ENCODE measurements at places on chromosomes 13 and 19. TPM values are rescaled to one million over a fixed set of nuclear protein-coding genes. Genes with fewer than 3 reads are reported as not detected.
A peak's percentile ranks its signal among the peaks of the same experiment; 100 is the strongest.

DNA sequence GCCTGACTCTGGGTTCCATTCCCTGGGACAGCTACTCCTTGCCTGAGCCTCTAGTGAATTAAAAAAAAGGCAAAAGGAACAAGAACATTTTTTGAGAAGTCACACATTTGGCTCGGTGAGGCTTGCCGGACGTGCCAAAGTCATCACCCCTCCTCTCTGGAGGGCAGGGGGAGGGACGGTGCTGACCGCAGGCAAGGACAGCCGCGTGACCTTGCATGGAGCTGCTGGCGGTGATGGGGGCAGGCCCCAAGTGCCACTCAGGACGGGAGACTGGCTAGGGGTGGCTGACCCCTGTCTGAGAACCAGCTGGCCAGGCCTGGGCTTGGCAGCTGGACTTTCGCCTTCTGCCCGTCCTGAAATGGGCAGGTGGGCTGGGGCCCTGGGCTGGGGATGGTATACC, 26.4 kb downstream of the MAP2K2 start:
- DNase-seq = no peak

DNA sequence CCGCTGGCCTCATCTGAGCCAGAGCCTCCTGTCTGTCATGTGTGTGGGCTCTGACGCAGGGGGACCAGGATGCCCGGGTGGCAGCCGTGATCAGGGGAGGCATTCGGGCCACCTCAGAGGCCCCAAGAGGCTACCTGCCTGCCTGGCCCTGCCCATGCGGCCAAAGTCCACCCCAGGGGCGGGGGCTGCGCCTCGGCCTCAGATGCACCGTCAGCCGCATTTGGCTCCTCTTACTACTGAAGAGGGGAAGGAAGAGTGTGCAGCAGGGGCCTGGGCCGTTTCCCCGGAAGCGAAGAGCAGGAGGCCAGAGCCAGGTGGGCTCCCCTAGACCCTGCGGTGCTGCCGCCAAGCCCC, 34.0 kb downstream of the C13orf46 start:
- no peak for DNase-seq

- DNase-seq = no peak
These were observed 121.1 kb upstream of the MYO16 start for GRCh38 chr13:108508263-108508662.

DNA sequence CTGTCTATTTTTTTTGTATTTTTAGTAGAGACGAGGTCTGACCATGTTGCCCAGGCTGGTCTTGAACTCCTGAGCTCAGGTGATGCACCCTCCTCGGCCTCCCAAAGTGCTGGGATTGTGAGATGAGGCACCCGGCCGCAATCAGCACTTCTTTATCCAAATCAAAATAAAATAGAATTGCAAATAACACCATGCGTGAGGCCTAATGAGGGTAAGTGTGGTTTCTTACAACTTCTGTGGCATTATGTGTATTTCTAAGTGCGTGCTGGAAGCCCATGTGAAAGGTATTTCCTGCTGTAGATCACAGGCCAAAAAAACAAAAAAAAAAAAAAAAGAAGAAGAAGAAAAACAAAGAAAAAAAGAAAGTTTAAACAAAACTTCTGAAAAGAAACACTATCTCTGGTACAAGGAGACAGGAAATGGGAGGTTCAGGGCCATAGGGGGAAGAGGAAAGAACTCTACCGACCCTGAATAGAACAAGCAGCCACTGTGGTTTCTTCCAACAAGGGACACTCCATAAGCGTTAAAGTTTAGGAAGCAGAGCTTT, 3.0 kb upstream of the GRAMD1A start:
- DNase-seq = no peak

- no peak for DNase-seq
These were observed 15.2 kb upstream of the IZUMO2 start for GRCh38 chr19:50178320-50178719.

DNA sequence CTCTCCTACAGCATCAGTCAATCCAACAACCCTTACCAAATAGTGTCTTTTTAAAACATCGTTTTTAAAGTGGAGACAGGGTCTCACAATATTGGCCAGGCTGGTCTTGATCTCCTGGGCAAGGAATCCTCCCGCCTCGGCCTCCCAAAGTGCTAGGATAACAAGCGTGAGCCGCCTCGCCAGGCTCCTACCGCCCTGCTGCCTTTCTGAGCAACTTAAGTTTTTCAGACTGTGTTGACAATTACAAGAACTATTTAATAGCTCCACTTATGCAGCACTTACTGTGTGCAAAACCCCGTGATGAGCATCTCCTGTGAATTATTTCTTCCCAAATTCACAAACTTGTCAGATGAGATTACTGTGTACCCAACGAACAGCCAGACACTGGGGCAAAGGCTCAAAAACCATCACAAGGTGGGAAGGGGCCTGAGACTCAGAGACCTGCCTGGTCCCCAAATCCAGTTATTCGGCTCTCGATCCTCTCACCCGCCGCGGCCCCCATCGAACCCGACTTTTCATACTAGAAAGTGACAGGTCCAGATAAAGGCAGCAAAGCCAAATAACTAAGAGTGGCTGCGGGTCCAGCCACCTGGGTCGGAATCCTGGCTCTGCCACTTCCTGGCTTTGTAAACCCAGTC, 581 bp downstream of the RPL18 start:
- no peak for DNase-seq

GRCh38 chr19:18999016-18999758, 34.1 kb downstream of the SUGP2 start:
- peak; percentile 25 for DNase-seq

GRCh38 chr13:32165796-32166195, 134.2 kb downstream of the FRY start:
- DNase-seq = peak; percentile 17

- no peak for DNase-seq
These were observed 37.9 kb downstream of the MBNL2 start for GRCh38 chr13:97259798-97260714.

GRCh38 chr13:113874177-113874576, 10.3 kb upstream of the GAS6 start:
- DNase-seq = no peak

- DNase-seq = no peak
These were observed 124.5 kb upstream of the USP29 start for GRCh38 chr19:56995303-56995702.

DNA sequence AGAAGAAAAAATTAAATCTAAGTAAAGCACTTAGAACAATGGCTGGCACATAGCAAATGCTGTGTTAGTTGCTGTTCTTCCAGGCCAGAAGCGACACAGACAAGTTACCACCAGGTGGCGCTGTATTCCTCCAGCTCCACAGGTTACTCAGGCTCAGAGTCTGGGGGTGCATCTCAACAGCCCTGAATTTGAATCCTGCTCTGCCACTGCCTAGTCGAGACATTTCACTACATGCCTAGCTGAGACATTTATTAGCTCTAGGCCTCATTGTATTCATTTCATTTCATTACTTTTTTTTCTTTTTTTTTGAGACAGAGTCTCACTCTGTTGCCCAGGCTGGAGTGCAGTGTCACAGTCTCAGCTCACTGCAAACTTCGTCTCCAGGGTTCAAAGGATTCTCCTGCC, 16.4 kb upstream of the CYP2B6 start:
- DNase-seq = no peak

DNA sequence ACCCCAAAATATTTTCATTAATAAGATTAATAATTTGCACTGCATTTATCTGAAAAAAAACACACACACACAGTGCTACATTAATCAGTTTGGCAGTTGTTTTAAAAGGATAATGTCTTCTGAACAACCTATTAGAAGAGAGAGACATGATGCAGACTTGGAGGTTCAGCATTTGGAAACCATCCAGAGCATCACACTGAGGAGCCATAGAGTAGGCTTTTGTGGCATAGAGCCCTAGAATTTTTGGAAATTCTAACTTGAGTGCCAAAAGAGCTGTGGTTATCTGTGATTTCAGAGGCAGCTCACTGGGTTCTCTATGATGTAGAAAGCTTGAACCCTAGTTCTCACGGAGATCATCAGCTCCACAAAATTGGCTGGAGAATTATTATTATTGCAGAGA, 90.2 kb downstream of the RFC3 start:
- no peak for DNase-seq

DNA sequence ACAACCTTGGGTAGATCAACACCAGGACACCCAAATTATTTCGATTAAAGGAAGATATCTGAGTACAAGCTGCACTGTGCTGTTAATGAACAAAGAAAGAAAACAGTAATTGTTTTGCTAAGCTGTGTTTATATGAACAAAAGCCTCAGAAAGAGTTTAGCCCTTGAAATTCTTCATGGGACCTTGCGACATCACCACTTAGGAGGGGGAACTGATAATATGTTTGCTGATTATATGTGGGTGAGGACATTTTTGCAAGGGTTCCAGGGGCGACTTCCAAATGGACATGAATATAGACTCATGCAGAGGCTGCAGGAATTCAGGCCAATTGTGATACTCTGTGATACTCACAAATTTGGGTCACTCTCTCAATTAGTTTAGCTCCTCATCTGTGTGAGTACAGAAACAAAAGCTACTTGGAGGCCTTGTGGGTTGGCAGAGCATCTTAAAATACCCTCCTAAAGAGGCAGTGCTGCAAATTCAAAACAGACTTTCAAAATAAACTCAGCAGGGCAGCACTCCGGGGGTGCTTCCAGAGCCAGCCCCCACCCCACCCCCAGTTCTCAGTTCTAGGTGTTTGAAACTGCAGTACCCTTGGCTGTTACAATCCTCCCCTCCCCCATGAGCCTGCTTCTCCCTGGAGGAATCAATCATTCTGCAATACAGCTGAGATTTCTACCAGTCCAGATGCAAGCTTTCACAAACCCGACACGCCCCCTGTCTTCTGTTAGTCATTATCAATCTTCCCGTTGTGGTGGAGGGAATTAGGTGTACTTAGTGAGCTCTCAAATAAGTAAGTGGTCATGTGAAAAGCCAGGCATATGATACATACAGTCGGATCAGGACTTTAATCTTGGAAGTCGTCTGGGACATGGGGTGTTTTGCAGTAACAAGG, 97.0 kb upstream of the MBNL2 start:
- no peak for DNase-seq

DNA sequence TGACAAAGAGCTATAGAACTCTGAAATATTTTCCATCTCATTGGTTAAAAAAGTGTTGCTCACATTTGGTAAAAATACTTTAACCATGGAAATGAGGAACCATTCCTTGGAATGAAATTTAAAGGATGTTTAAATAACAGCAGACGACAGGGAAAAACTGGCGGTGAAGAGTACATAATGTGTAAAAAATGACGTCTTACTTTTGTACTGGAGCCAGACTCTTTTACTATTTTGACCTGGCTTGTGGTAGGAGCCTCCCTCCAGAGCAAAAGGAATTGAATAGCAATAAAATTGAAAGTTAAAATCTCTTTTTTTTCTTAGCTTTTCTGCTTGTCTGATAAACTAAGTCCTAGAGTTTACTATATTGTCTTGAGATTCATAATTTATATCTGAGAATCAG, 426.2 kb upstream of the KLHL1 start:
- no peak for DNase-seq

DNA sequence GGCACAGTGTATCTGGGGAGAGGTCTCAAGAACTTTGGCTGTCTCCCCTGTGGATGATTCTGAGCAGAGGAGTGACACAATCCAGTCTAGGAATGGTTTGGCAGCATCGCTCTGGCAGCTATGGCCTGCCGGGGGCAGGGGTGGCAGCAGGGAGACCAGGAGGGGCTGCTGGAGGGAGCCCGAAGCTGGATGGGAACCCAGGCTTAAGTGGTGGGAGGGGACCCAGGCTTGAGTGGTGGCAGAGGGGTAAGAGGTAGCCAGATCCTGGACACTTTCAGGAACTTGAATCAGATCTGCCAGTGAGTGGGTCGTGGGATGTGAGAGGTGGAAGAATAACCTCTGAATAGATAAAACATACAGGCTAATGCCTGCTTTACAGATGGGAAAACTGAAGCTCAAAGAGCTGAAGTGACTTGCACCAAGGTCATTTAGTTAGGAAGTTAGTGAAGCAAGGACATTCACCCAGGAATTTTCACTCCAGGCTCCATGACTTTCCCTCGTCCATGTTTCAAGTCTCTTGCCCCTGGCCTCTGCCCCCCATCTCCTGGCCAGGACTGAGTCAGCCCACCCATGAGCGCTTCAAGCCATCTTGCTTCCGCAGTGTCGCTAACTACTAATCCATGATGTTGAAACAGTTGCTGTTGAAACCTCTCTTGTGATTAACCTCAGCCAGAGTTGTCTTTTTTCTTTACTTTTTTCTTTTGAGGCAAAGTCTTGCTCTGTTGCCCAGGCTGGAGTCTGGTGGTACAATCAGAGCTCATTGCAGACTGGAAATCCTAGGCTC, 29.9 kb upstream of the C1QTNF9 start:
- DNase-seq = no peak

GRCh38 chr13:109500146-109500773, 286.1 kb downstream of the IRS2 start:
- no peak for DNase-seq

DNA sequence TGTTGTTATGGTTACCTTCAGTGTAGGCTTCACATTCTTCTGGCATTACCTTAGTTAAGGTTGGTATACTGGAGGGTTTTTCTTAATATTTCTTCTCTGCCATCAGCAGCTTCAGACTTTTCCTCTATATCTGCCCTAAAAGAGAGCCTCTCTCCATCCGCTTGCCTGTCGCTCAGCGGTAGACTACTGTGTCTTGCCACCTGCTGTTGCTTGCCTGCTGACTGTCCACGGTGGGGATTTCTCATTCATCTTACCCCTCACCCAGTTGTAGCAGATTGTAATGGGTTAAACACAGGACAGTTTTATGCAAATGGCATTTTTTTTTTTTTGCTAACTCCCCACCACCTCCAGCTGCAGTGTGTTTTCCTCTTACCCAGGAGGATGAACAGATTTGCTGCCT, 577.2 kb downstream of the SLITRK5 start:
- DNase-seq = no peak

GRCh38 chr13:97300871-97301270, 78.7 kb downstream of the MBNL2 start:
- DNase-seq = no peak

- DNase-seq = no peak
These were observed 87.6 kb upstream of the DOCK9 start for GRCh38 chr13:99065235-99066015.

The DHDH gene
- not detected for total RNA-seq

The DNAJC15 gene
- total RNA-seq = 18.1 TPM

The RXFP2 gene
- total RNA-seq = not detected

The CCDC169 gene
- total RNA-seq = 2.7 TPM

The SELENOV gene
- total RNA-seq = not detected

The CBARP gene
- 6.6 TPM for total RNA-seq

The CNMD gene
- total RNA-seq = 2.7 TPM
